ENCODE measurements at places on chromosomes 1 and 21. TPM values are rescaled to one million over a fixed set of nuclear protein-coding genes. Genes with fewer than 3 reads are reported as not detected.

The CYP4Z1 gene
- total RNA-seq: not detected

DNA sequence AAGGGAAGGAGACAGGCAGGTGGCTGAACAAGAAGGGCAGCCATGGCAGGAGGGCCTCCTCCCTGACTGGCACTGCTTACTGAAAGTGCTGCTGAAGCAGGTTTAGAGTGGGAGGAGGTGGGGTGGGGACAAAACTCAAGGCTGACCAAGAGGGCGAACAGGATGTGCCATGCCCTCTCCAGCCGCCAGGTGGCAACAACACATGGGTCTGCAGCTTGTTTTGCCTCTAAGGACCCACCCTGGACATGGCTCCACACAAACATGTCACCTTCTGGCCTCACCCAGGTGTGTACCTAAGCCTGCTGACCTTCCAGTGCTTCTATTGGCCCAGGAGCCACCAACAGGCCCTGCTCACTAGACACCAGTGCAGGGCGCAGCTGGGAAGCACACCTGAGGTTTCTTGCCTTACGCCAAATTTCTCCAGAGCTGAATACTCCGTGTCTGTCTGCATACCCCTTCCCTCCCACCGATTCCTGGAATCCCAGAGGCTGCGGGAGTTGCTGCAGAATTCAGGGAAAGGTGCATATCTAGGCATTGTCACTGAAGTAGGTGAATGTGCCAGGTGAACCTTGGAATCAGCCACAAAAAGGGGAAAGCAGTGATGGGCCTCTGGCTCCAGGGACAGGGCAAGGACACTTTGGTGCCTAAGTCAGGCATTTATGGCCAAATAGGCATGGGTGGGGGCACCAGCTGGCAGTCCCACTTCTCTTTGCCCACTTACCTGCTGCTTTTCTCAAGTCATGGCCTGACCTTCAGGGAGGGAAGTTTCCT, 5.3 kb downstream of the PSRC1 start:
- H3K27me3 ChIP-seq: no peaks in the 10 kb centered on the region
- no peak overlapping the region for H3K4me3 ChIP-seq
- H3K36me3 ChIP-seq: no peaks in the 10 kb centered on the region
- no peak overlapping the region for H3K27ac ChIP-seq
- peak; percentile 78 for DNase-seq
- peaks cover 8% of the 10 kb centered on the region for H3K4me1 ChIP-seq

The FCRL6 gene
- 2.1 TPM for total RNA-seq

- H3K27ac ChIP-seq: no peak overlapping the region
- H3K4me1 ChIP-seq: no peaks in the 10 kb centered on the region
- no peak for DNase-seq
- H3K27me3 ChIP-seq: no peaks in the 10 kb centered on the region
- H3K4me3 ChIP-seq: no peak overlapping the region
Observed at GRCh38 chr1:231731268-231731667, 104.7 kb downstream of the DISC1 start.

The CD164L2 gene
- not detected for total RNA-seq

DNA sequence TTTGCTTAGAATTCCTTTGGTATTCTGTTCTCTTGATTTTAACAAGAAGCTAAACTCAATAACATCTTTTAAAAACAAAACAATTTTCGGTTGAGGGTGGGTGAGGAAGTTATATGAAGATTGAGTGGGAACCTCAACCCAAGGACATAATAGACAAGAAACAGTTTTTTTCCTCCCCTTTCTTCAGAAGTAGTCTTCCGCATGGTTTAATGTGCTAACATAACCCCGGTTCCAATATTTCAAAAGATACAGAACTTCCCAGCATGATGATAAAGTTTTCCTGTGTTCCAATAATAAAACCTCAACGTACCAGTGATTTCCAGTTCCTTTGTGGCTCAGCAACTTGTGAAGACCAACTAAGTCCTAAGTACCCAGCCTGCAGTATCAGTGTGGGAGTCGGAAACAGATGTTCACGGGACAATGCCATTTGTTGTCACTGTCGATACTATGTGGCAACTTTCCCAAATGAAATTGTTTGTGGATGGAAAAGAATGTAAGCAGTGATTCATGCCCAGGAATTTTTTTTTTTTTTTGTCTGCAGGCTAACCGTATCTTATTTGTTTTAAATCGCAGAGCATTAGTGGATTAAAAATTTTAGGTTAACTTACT, 48.5 kb downstream of the NR5A2 start:
- DNase-seq: no peak
- H3K27ac ChIP-seq: no peak overlapping the region
- no peak overlapping the region for H3K4me3 ChIP-seq
- H3K36me3 ChIP-seq: no peaks in the 10 kb centered on the region

- DNase-seq: no peak
- H3K4me3 ChIP-seq: no peak overlapping the region
- H3K27me3 ChIP-seq: no peaks in the 10 kb centered on the region
- no peaks in the 10 kb centered on the region for H3K4me1 ChIP-seq
Observed at GRCh38 chr1:59223989-59224634, 72.8 kb upstream of the FGGY start.

The FLG gene
- total RNA-seq: 0.16 TPM

DNA sequence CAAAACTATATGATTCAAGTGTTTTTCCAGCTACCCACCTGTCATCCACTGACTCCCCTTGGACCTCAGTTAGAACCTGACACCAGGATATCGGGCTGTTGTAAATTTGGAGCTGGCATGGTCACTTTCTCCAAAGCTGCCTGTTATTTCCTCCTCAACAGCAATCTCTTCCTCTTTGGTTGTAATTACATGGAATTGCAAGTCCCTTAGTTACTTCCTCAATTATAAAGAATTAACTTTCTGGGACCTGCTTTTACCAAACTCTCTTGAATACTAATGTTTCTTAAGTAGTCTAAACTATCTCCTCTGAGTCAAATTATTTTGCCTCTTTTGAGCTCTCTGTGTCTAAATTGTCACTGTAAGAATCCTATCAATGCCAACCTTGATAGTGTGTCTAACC, 150.3 kb upstream of the SGIP1 start:
- no peak for DNase-seq

DNA sequence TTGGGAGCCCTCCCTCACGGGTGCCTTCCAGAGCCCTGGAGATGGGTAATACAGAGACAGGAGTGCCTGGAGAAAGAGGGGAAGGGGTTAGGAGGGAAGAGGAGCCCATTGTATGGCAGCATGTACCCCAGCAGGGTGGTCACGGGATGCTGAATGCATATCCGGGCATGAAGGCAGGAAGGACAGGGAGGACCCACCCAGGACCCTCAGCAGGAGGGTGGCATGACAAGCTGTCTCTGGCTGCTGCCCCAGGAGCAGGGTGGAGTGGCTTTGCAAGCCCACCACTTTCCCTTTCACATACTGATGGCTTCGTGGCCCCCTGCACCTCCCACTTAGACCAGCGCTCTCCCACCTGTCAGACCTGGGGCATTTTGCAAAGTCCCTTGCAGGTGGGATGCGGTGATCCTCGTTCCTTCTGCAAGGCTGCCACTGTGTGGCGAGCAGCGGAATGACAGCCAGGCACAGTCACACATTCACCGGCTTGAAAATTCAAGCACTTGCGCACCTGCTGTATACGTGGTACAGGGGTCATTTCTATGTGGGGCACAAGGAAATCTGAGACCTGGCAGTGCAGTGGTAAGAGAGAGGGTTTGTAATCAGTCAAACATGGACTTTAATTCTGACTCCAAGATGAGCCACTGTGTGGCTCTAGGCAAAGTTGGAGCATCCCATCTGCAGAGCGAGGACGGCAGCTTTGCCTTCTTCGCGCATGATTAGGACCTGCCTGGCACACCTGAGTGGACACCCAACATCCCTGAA, 53.2 kb upstream of the TMEM51 start:
- H3K27ac ChIP-seq: no peak overlapping the region
- peaks cover 8% of the 10 kb centered on the region for H3K4me1 ChIP-seq
- H3K36me3 ChIP-seq: no peaks in the 10 kb centered on the region
- peak; percentile 32 for DNase-seq

Measured in naive thymus-derived CD8-positive, alpha-beta T cell (primary cell).